Stimulated activated CD8-positive, alpha-beta memory T cell treated with anti-CD3 and anti-CD28 coated beads, Interleukin-2, amount 100 ng/mL, for 1 hour (primary cell): ENCODE measurements at places on chromosomes 12 and 14.

DNA sequence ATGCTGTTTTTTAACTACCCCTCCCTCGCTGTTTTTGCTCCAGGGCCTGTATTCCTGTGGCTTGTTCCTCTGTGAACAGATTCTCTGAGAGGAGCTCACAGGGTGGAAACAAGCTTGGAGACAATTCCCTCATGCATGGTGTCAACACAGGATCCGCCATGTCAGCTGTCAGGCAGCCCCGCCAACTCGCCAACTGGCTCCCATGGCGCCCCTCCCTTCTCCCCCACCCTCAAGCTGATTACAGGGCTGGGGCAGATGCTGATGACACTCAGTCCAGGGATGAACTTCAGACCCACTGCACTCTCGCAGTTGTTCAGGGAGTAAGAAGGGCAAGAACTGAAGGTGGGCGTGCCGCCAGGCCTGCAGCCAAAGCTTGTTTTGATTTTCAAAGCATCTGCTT, 229.9 kb downstream of the NTF3 start:
- DNase-seq = no peak

- no peak for DNase-seq
Measured at GRCh38 chr14:73472185-73473114, 14.1 kb upstream of the NUMB start.

DNA sequence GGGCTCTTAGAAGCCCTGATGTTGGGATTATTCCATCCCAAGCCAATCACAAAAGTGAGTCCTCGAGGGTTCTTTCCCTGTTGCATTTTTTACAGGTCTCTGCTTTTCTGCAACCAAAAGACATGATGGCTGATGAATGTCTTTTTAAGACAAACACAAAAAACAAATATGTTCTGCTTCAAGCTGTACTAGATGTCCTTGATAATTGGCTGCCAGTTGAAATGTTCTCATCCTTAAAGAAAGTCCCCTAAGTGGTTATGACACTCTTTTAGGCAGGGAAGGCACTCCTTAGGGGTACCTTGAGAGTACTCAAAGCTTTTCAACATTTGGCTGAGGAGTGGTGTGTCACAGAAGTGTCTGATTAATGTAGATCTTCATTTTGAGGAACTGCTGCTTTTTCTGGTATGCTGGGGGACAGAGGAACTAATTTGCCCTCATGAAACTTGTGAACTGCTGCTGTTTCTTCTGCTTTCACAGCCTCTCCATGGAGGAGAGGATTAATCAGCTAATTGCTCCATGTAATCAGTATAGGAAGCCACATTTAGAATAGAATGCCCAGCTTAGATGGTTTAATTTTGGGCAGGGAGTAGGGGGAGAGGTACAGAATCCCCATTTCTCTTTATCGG, 22.8 kb upstream of the IGF1 start:
- no peak for DNase-seq

DNA sequence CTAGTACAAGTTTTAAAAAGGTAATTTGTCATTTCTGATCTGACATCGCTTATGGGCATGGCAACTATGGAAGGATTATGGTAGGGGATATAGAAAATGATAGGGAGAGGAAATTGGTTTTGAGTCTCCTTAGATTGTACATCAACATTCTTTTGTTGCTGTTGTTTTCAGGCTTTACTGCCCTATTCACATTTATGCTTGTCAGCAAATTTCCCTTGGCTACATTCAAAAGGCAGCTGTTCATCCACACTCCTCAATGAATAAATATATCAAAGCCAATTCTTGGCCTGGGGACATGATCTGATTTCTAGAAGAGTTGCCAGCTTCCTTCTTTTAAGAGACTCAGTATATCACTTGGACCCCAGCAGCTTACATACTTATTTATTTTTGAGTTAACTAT, 283.4 kb downstream of the CEP128 start:
- no peak for DNase-seq

DNA sequence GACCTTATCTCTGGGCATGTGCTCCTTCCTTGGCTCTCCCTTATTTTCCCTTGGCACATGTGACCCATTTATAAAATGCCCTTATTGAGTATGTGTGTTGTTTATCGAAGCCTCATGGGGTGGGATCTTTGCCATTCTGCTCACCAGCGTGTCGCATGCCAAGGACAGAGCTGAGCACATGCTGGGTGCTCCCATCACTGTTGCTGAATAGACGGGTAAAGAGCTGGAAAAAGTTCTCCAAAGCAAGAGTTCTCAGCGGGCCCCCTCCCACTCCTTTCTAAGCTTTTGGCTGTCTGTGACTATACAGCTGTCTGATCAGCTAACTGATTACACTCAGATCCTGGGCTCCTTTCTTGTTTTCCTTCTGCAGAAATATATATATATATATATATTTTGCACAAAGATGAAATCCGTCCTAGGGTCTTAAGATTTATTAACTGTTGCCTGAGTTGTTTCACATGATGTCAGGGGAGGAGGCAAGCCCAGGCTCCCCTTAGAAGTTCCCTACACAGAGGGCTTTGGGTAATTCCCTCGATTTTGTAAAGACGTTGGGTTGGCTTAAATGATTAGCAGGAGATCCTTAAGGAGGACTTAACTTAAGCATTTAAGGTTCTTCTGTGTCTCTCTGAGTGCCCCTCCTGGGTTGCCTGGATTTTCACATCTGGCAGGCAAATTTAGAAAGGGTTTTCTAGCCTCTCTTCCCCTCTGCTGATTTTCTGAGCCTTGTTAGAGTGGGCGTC, 71.6 kb downstream of the TMEM132C start:
- no peak for DNase-seq

- DNase-seq = no peak
Measured at GRCh38 chr12:102507301-102507700, 26.9 kb upstream of the IGF1 start.

DNA sequence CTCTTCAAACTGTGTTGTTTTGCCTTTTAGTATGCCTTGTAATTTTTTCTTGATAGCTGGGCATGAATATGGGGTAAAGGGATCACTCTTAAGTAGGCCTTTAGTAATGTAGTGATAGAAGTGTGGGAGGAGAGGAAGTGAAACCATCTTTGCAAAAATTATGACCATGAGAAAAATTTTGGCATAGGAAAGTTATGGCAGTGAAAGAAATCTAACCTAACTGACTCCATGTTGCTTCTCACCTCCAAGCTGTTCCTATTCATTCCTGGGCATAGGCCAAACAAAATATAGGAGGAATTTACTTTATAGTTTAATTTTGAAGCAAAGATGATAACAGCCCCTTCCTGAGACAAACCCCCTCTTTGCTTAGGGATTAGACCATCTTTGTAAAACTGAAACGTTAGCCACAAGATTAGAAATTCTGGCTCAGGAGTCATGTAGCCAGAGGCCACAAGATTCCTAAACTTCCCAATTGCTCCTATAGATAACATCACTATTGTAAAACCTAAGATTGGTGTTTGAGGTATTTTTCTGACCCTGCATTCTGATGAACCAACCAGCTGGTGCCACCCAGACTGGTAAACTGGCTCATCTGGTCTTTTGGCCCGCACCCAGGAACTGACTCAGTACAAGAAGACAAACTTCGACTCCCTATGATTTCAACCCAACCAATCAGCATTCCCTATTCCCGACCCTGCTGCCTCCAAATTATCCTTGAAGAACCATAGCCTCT, 45.8 kb downstream of the CRADD start:
- no peak for DNase-seq

DNA sequence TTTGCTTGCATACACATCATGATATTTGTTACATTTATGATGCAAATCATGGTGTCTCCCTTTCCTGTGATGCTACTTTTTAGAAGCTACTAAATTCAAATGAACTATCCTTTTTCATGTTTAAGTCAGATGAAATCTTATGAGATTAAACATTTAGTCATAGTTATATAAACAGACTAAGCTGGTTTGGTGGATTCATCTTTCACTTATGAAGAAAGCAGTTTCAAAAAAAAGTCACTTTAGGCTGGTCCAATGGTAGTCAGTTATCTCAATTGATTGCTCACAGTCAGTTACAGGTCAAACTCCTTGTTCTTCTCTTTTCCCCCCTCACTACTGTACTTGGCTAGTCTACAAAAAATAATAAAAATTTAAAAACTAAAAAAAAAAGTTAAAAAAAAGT, 19.7 kb downstream of the SYCP3 start:
- no peak for DNase-seq

DNA sequence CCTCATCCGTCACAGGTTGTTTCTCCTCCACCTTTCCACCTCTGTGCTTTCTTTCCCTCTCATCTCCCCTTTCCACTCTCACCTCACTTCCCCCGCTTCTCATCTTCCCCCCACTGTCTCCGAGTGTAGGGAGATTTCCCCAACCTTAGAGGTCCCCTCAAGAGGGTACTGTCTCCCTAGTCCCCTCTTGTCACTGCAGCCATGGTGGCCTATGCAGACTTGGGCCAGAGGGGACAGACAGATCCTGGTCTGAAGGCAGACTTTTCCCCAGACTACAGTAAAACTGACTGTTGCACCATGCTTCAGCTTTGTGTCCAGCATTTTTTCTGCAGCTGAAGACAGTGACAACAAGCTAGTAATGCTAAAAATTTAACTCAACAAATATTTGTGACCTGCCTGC, 41.2 kb downstream of the KANSL2 start:
- no peak for DNase-seq

DNA sequence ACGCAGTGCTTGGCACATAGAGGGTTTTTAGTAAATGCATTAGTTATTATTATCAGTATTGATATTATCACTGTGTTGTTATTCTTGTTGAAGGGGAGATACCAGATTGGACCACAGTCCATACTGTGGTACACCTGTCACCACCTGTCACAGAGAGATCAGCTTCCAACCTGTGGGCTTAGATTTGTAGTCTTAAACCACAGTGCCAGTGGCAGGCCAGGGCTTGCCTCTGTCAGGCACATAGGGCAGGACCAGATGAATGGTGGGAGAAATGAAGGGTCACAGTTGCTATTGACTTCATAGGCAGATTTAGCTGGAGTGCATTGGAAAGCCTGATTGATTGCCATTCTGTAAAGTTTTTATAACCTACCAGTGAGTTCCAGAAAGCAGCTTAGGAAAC, 35.1 kb downstream of the ARL1 start:
- DNase-seq = no peak

DNA sequence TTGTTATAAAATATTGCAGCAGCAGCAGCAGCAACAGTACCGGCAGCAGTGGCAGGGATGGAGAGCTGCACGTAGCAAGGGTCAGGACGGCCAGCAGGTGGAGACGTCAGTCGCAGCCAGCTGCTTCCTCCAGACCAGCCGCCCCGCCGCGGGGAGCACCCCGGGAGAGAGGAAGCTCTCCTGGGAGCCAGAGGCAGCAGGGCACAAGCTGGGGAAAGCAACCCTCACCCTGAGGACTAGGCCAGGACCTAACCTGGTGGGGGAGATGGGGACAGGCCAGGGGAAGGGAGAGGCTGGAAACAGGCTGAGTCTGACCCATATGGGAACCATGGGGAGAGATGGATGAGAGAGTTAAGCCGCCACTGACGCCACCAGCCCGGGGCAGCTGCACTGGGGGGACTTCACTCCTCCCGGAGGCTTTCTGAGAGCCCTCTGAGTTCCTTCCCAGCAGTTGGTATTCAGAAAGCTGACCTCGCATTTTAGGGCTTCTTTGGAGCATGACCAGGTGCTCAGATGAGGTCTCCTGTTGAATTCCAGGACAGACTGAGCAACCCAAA, 56.3 kb downstream of the SPTB start:
- peak; percentile 28 for DNase-seq

GRCh38 chr12:79826267-79827128, 108.4 kb downstream of the PPP1R12A start:
- no peak for DNase-seq

DNA sequence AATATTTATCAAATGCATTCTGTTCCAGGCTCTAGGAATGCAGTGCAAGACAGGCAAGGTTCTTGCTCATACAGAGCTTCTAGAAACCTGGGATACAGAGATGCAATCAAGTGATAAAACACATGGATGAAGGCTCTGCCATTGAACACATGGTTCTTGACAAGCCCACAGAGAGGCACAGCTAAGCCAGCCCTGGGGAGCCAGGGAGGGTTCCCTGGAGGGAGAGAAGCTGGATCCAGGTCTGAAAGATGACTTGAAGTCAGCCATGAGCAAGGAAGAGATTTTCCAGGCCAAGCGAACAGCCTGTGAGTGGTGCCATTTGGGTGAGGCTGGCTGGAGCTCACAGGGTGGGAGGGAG, 66.2 kb downstream of the IRF2BPL start:
- DNase-seq = no peak

- no peak for DNase-seq
Measured at GRCh38 chr14:95183532-95184412, 26.4 kb upstream of the DICER1 start.

DNA sequence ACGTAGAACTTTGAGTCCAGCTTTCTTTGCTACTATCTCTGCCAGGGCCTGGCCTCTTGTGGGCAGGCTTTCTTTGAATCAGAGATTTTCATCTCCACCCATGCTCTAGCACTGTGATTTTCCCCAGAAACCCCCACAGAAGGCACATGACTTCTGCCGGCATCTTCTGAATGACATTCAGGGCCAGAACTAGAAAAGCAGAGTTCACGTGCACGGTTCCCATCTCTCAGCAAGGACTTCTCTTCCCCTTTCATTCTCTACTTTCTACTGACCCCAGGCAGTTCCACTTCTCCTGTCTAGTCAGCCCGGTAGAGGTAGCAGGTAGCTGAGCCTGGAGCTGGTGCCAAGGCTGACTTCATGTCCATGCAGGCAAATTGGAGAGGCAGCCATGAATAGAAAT, 26.9 kb downstream of the BATF start:
- DNase-seq = no peak

GRCh38 chr12:120290609-120291305, 946 bp downstream of the RNU4-2 start:
- DNase-seq = no peak

DNA sequence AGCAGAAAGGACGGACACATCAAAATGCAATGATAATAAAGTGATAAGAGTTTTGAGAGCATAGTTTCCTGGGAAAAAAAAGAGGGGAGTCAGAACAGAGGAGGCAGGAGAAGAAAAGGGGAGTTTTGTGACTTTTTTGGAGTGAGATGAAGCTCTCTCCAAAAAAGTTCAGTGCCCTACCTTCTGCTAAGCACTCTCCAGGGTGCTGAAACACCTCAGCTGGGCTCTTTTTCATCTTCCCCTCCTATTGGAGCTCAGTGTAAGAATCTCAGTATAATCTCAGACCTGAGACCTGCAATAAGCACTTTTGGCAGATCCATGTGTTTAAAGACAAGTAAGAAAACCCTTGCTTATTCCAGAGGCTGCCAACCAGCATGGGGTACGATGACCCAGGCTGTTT, 58.9 kb upstream of the SRRM4 start:
- DNase-seq = no peak
